ENCODE measurements at places on chromosomes 5 and 9. TPM values are rescaled to one million over a fixed set of nuclear protein-coding genes. Genes with fewer than 3 reads are reported as not detected.

UBE2QL1 gene
- total RNA-seq, result 0.83 TPM

SHROOM1 gene
- 4.3 TPM for total RNA-seq

DNA sequence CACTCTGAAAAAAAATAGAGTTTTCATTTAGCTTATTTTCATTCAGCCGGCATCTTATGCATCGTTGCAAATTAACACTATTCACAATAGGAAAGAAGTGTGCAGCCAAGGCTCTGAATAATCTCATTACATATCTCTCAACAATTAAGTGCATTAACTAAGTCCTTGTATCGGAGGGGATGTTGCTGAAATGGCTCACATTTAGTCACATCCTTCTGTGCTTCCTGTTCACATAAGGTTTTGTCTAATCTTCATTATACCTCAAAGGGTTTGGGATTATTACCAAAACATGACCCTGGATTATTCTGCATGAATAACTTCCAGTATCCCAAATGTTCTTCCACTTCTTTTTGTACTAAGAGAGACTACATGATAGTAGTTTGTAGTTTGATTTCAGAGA lies 278.0 kb upstream of the GRIA1 start:
- DNase-seq, result no peak

- DNase-seq, result no peak
These were observed 655.2 kb upstream of the FAM174A start for GRCh38 chr5:99879791-99880511.

DNA sequence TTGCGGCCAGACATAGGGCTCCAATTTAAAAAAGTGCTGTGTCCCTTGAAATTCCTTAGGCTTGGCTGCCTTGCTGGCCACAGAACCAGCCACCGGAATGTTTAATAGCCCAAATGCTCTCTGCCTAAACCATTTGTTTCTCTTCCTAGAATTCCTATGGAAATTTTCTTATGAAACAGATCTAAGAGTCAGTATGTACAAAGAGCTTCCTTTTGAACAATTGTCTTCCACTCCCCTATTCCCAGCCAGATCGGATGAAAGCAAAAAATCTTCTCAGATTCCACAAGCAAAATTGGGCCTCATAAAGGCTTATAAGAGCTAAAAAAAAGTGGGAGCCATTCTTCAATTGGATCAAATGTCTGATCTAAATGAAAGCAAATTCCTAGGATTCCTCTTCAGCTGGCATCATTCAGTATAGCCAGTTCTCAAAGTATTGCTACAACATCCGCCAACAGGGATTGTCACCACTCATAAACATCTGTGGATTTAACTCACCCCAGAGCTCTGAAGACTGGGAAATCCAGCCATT lies 104.3 kb downstream of the CEMIP2 start:
- peak; percentile 67 for DNase-seq

DNA sequence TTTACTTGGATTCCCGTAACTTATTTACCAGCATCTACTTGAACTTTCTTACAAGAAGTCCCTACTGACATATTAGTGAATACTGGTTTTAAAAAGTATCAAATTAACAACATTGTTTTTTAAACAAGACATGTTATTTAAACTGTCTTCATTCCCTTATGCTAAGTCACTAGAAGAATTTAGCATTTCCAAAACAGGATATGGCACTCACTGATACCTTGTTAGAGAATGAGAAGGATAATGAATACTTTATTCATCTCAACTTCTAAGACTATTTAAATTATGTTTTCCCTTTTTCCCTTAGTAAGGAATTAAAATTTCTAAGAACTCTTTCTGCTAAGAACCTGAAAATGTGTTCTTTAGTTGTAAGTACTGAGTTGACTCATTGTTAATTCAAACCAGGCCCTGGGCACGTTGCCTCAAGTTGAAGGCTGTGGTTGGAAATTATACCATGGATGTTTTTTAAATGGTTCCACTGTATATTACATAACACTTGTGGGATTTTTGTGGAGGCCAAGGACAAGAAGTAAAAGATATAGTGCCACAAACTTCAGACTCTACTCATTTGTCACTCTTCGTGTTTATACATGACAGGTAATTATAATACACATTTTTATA lies 219.0 kb upstream of the EDIL3 start:
- DNase-seq, result no peak

SNAPC4 gene
- total RNA-seq, result 20.4 TPM
